AG09319 (cell line): ENCODE measurements at places on chromosomes 6 and 20.

- DNase-seq, result no peak
Observed at GRCh38 chr6:78831492-78831891, 35.9 kb upstream of the IRAK1BP1 start.

- DNase-seq, result no peak
Observed at GRCh38 chr6:115612216-115612615, 448.5 kb downstream of the FRK start.

- no peak for DNase-seq
Observed at GRCh38 chr6:53752856-53753255, 41.9 kb upstream of the LRRC1 start.

DNA sequence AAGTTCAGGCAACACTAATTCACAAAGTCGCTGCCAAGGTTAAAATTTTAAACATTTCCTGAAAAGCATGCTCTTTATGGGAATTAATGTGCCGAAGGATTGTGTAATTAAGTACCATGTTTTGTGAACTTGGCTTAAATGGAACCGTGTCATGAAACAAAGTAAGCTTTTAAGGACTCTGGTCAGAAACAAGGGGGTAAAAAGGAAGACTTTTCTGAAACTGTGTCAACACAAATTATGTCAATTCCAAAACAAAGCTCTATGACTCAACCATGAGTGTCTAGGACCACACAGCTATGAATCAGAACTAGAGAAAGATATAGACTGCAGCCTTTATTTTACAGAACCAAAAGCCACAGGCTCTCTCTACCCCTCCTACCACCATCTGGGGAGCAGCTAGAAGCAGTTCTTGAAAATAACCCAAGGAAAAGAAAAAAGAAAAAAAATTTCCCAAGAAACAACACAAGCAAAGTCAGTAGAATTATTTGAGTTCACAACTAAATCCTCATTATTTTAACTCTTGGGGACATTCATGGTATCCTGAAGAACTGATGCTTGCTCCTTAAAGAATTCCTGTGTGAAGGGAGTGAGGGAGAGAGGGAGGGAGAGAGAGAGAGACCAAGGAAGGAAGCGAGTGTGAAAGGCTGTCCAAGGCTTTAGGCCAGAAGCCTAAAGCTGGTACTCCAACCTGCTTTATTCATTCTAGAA lies 81.9 kb downstream of the ZMYND8 start:
- peak; percentile 82 for DNase-seq

DNA sequence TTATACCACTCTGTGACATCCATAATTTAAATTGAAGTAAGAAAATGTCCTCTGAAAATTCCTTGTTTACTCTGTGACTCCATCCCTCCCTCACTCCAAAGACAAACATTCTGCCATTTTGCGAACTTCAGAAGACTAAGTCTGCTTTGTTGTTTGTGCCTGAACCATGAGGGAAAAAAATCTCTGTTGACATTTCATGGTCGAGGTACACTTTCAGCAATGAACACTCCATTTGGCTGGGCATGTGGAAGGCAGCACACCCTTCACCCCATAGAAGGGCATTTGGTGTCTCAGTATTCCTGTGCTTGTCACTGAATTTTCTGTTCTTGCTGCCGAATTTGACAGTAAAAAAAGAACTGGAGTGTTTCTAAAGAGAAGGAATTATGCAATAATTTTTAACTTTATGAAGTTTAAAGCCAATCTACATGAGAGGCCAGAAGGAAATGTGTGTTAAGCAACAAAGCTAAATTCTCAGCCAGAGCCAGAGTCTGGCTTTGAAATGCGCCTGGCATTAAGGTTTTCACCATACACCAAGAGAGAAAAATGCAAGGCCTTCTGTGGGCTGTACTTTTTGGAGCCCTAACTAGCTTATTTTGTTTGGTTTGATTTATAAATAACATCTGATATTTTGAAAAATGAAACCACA lies 4.7 kb upstream of the PBOV1 start:
- DNase-seq, result no peak

DNA sequence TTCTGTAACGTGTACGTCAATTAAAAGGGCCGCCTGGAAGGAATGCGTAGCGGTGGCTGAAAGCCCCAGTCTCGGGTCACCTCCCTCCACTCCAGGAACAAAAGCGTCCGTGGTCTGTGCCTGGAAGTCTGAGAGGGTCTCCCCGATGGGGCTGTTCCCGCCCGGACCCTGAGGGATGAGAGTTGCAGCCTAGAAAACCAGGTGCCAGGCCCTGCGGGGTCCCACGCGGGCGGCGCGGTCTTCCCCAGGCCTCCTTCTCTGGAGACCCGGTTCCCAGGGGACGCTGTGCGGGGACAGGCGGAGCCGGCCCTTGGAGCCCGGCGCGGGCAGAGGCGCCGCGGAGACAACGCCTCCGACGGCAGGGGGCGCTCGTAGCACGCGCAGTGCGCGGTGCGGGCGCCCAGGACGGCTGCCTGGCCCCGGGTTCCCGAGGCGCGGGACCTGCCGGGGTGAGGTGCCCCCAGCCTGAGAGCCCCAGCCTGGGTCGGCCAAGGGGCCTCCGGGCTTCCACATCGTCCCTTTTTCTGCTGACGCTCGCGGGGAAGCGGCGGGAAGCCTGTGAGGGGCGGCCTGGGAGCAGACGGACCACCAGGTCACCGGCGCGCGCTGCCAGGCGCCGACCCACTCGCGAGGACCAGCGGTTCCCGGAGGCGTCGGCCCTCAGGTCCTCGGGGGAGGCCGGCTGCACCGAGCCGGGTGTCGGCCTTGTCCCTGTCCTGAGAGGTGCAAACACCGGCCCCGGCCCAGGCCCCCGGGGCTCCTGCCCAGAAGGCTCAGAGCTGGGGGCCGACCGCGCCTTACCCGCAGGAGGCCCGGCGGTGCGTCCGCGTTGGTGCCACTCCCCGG lies 5.3 kb upstream of the FOXC1 start:
- DNase-seq, result no peak

DNA sequence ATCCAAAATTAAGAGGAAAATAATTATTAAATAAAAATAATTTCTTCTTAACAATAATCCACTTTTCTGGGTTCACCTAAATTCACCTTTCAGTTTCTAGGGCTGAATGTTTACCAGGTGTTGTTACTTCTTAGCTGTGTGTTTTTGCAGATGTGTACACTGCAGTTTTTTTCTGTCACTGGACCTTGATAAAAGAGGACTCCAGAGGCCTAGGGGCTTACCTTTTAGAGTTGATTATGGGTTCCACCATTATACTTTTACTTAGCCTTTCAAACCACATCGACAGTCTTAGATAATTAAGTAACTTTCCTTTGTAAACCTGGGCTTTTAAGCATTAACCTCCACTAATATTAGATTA lies 766.5 kb downstream of the BCKDHB start:
- no peak for DNase-seq

GRCh38 chr20:16710781-16711180 lies 19.0 kb upstream of the SNRPB2 start:
- DNase-seq, result no peak
